ENCODE measurements at places on chromosomes 2 and 18.

GRCh38 chr2:15172825-15173224, 388.3 kb downstream of the NBAS start:
- DNase-seq: no peak

DNA sequence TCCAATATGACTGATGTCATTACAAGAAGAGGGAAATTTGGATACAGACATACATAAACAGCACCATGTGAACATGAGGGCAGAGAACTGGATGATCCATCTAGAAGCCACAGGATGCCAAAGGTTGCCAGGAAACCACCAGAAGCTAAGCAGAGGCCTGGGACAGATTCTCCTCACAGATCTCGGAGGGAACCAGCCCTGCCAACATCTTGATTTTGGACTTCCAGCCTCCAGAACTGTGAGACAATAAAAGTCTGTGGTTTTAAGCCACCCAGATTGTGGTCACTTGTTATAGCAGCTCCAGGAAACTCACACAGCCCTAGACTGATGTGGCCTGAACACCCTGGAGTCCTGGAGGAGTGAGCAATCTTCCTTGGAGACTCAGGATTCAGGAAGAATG, 351.6 kb downstream of the EIPR1 start:
- no peak for DNase-seq

- DNase-seq: no peak
Measured at GRCh38 chr18:24364177-24364576, 33.4 kb downstream of the OSBPL1A start.

DNA sequence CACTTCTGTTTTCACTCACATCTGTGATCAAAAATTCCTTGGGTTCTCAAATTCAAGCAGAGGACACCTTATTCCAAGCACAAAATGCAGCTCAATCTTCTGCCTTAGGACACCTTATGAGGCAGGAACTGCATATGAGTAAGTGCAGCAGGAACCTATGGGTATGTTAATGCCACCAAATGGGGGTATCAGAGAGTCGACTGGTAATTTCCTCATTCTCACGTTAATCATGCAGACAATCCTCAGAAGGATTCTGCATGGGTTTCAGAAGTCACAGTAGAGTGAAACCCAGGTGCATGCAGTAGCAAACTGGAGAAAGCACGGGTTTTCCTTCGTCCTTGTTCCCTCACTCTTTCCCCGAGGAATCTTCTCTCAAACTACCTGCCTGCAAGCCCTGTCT, 452.8 kb downstream of the CBLN2 start:
- no peak for DNase-seq

DNA sequence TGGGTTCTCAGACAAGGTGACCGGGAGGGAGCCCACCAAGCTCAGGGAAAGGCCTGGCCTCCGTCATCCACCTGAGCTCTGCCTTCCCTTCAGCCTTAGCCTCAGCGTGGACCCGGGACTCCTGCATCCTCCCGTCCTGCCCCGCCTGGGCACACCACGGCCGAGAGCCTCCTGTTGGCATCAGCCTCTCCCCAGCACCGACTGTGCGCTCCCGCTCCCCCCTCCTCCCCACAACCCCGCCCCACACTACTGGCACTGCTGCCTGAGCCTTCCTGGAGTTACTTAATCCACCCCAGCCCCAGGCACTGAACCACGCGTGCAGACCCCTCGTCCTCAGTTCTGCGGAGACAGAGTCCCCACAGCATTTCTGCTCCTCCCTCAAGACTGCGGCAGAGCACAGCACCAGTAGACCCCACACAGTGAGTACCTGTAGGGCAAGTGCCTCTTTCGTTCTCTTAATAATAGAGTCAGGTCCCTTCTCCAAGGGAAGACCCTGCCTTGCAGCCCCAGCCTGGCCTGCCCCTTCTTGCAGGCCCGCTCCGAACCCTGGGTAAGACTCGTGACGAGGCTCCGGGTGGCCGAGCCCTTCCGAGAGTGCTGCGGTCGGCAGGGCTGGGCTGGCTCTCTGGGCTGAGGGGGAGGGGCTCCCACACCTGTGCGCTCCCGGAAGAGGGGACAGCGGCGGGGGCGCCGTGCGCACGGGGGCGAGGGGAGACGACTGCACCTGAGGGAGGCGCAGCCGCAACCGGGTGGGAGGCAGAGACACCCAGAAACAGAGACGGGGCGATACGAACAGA, at the start of gene AMER3:
Gene AMER3, plus strand, starts transcription at position 285 of the 797 bp plus-strand sequence. CDS start 6,533 bp downstream, outside the sequence.
- DNase-seq: no peak

DNA sequence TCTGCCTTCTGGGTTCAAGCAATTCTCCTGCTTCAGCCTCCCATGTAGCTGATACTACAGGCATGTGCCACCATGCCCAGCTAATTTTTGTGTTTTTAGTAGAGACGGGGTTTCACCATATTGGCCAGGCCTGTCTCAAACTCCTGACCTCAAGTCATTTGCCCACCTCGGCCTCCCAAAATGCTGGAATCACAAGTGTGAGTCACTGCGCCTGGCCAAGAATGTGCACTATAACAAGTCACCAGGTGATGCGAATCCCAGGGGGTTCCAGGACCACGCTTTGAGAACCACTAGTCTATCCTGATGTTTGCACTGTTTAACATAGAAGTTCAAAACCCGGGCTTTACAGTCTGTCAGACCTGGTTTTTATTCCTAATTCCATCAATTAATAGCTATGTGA, 144.8 kb downstream of the SUCLG1 start:
- DNase-seq: no peak

GRCh38 chr2:163602196-163602595, 133.6 kb downstream of the FIGN start:
- DNase-seq: no peak

All from amniotic epithelial cell (primary cell).